ENCODE measurements at places on chromosomes 11 and 22. TPM values are rescaled to one million over a fixed set of nuclear protein-coding genes. Genes with fewer than 3 reads are reported as not detected.

The CD82 gene
- total RNA-seq = 71.9 TPM

GRCh38 chr11:19868281-19868821 lies 155.7 kb downstream of the NAV2 start:
- no peak for DNase-seq

- no peak for DNase-seq
Measured at GRCh38 chr22:21593406-21594232, 26.1 kb downstream of the UBE2L3 start.

The CRYBA4 gene
- total RNA-seq = not detected

DNA sequence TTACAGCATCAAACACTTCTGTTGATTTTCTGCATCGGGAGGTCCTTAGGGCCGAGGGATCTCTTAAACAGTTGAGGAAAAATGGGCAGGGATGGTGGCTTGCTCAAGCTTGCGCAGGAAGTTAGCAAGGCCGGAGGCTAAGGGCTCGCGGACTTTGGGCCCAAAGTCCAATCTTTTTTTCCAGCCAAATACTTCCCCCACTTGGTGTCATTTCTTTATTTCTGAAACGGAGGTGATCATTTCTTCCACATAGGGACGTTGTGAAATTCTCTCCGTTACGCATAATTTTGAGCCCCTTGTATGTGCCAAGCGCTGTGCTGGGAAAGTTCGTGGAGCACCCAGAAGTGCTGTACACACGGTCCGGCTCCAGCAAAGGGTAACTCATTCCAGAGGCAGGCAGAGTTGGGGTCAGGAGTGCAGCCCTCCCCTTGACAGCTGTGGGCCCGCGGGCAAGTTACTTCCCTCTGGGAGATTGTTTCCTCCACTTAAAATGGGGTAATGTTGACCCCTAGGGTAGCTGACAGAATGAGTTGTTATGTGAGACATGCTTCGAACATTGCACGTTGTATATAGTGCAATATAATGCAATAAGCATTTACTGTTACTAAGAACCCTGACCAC lies 809 bp downstream of the MIEF1 start:
- DNase-seq = no peak

GRCh38 chr22:19631899-19632667 lies 82.2 kb upstream of the SEPTIN5 start:
- DNase-seq = peak; percentile 27

The YAP1 gene
- total RNA-seq = 0.11 TPM

DNA sequence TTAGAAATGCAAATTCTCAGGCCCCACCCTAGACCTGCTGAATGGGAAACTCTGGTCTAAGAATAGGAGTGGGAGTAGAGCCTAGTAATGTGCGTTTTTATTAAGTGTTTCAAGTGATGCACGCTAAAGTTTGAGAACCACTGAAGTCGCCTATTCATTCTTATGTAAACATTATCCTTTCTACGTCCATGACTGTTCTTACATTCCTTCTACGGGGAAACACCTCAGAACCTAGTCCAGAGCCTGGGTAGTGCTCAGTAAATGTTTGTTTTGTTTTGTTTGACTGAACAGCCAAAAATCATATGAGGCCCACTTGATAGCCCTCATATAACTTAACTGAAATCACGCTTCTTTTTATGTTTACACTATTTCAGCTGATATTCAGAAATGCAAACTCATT lies 29.8 kb downstream of the VSIG10L2 start:
- DNase-seq = no peak

The TECTA gene
- 0.30 TPM for total RNA-seq

GRCh38 chr11:46570790-46571398 lies 22.9 kb downstream of the AMBRA1 start:
- DNase-seq = no peak

GRCh38 chr11:83151274-83151977 lies 5.5 kb upstream of the PCF11 start:
- DNase-seq = no peak

DNA sequence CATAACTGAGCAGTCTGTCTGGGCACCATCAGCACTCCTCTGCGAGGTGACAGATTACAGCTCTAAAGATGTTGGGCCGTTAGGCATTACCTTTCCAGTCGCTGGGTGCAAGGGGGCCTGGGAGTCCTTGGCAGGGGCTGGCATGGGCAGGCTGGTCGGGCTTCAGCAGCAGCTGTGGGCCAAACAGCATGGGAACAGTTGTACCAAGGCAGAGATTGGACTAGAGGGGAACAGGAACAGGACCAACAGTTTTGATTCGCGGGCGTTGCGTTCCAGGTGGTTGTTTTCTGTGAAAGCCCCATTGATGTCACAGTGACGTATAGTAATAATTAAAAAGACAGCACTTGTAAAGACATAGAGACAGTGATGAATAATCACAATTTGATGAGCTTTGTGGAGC lies 25.8 kb upstream of the B3GAT1 start:
- no peak for DNase-seq

DNA sequence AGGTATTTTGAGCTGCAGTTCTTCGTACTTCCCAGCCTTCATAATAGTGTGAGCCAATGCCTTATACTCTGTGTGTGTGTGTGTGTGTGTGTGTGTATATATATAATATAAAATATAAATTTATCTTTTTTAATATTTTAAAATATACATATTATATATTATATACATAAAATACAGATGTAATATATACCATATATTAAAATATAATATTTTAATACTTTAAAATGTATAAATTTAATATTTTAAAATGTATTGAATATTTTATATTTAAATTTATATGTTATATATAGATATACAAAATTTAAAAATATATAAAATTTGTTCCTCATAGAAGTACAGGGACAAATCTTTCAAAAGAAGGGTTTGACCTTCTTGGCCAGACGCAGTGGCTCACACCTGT lies 53.7 kb upstream of the CARD18 start:
- no peak for DNase-seq

DNA sequence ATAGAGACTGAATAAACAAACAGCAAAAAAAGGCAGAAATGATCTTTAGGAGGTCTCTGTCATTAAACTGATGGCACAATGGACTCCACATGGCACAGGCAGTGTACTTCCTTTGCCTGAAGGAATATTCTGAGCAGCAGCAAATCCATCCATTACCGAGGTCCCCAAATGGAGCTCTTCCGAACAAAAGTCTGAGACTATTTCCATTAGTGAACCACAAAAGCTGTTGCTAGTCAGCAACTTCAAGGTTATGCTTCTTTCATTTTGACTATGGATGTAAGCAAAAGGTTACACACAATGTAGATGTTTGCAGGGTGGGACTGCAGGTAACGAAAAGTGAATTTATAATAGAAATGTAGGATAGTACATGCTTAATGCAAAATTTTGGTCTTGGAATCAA lies 14.5 kb downstream of the NARS2 start:
- DNase-seq = no peak

- no peak for DNase-seq
Measured at GRCh38 chr11:44564166-44564565, 1.3 kb upstream of the CD82 start.

DNA sequence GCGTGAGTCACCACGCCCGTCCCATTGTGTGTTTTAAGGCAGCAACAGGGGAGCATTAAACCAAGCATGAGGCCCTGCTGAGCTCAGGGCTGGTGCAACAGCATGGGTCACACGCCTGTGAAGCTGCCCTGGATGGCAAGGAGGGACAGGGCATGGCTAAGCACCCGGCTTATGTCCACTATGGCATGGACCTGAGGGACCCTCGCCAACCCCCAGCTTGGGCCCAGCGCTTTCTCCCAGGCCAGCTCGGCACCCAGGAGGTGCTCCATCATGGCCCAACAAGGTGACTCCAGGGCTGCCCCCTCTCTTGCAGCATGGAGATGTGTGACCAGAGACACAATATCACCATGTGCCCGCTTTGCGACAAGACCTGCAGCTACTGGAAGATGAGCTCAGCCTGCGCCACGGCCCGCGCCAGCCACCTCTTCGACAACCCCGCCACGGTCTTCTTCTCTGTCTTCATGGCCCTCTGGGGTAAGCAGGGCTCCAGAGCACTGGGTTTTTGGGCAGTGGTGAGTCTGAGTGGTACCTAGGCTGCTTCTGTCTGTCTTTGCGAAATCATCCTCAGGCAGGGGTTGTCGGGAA lies 53.6 kb downstream of the ANO1 start:
- DNase-seq = no peak

DNA sequence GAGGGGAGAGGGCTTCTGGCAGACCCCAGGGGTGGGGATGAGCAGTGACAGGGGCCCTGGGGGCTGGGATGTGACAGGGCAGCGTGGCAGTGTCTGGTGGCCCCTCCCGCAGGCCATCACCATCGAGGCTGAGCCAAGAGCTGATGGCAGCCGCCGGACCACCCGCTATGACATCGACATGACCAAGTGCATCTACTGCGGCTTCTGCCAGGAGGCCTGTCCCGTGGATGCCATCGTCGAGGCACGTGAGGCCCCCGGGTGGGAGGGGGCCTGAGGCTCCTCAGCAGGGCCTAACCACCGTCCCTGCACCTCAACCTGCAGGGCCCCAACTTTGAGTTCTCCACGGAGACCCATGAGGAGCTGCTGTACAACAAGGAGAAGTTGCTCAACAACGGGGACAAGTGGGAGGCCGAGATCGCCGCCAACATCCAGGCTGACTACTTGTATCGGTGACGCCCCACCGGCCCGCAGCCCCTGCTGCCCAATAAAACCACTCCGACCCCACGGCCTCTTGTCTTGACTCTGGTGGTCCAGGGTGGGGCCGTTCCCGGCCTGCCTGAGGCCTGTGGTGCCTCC lies 2.6 kb upstream of the TCIRG1 start:
- no peak for DNase-seq

The RFPL3 gene
- not detected for total RNA-seq

The ASCL2 gene
- total RNA-seq = 0.80 TPM

The B4GALNT4 gene
- total RNA-seq = 1.1 TPM

- DNase-seq = peak; percentile 68
Measured at GRCh38 chr22:37260901-37261336, 16.9 kb upstream of the RAC2 start.

GRCh38 chr11:115784796-115785521 lies 280.7 kb upstream of the CADM1 start:
- DNase-seq = no peak

The DRICH1 gene
- total RNA-seq = 0.79 TPM

- no peak for DNase-seq
Measured at GRCh38 chr22:42284643-42285181, 14.3 kb upstream of the TCF20 start.

The HPS4 gene
- 42.6 TPM for total RNA-seq

The CEP126 gene
- 1.5 TPM for total RNA-seq

The DCUN1D5 gene
- total RNA-seq = 23.1 TPM

The BACE1 gene
- total RNA-seq = 1.1 TPM

DNA sequence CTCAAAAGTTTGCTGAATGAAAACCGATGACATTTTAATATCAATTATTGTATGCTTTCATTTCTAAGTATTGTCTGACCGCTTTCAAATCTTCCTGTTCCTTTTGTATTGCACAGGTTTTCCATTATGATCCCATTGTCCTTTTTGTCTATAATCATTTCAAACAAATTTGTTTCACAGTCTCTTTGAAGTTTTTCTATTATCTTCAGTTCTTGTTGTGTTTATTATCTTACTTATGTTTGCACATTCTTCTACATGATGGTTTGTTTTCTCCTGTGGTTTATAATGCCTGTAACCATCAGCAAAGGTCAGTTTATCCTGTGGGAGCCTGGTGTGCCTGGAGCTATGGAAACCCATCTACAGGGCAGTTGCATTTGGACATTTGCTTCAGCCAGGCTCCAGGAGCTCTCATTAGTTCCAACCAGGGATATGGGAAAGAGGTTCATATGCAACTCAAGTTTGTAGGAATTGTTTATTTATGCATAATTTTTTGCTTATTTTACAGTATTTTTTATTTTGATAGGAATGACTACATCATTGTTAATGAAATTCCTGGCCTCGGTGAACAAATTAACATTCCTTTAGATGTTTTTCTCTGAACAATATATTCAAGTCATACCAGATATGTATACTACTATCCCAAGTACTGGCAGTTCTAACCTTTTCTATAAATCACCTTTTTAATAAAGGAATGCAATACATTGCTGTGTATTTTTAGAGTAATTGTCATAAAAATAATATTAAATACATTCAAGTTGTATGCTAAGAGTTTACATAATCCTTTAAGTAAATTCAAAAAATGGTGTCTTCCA lies 179.2 kb downstream of the SBF2 start:
- no peak for DNase-seq

The WNT7B gene
- total RNA-seq = not detected

DNA sequence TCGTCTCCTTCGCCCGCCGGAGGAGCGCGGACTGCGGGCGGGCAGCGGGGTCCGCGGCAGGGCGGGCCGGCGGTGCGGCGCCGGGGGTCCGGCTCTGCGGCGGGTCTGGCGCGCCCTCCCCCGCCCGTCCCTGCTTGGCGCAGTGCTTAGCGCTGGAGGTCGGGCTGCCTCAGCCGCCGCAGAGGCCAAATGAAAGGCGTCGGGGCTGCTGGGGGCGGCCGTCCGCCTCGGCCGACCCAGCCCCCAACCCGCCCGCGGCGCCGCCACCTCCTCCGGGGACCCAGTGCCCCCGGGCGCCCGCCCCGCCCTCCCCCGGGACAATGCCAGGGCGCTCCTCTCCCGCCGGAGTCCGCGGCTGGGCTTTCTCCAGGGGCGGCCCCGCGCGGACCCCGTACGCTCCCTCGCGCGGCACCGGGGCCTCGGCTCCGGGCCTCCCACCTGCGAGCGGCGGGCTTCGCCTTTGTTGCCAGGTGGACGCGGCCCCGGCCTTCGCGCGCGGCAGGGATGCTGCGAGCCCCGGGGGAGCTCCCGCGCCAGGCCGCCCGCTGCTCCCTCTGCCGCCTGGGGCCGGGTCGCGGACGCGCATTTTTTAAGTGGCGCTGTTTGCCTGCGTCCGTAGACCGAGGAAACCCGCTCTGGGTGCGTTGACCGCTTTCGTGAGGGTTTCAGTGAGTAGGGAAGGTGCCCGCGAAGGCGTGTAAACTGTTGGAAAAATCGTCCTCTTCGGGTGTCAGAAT lies 583 bp downstream of the APLP2 start:
- peak; percentile 71 for DNase-seq

The MMP27 gene
- not detected for total RNA-seq

The CFAP68 gene
- 20.4 TPM for total RNA-seq

DNA sequence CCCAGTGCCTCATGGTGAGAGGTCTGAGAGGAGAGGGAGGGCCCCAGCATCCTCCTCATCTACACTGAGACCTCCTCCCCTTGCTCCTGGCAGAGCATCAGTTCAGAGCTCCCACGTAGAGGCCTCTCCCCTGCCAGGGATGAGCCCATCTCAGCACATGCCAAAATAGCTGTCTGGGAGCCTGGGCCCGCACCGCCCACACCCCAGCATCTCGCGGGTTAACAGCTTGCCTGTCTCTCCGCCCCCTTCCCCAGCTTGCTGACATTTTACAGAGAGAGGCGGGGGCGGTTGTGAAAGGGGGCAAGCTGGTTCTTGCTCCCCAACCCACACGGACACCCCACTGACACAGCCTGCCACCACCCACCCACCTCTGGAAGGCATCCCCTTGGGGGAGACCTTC lies 6.4 kb downstream of the DGKZ start:
- no peak for DNase-seq

DNA sequence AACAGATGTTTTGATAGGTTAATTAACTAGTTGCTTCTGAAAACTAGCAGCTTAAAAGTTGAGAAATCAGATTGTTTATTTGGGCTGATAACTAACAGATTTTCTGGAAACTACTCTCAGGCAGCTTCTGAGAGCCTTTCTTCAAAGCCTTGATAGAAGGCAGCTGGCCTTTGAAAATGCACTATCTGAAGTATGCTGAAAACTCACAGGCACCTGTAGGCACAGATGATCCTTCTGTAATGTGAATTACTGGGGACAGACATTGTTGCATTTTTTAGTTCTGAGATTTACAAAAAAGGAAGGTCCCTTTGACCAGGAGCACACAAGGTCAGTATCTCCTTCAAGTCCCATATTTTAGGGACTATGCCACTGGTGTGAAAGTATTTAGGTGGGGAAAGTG lies 460.8 kb upstream of the CNTN5 start:
- DNase-seq = no peak

The GVQW3 gene
- total RNA-seq = 6.8 TPM

GRCh38 chr22:29202212-29203192 lies 3.2 kb upstream of the EMID1 start:
- peak; percentile 74 for DNase-seq

The TMEM191B gene
- 5.2 TPM for total RNA-seq
